ENCODE measurements at places on chromosomes 13 and 19.

DNA sequence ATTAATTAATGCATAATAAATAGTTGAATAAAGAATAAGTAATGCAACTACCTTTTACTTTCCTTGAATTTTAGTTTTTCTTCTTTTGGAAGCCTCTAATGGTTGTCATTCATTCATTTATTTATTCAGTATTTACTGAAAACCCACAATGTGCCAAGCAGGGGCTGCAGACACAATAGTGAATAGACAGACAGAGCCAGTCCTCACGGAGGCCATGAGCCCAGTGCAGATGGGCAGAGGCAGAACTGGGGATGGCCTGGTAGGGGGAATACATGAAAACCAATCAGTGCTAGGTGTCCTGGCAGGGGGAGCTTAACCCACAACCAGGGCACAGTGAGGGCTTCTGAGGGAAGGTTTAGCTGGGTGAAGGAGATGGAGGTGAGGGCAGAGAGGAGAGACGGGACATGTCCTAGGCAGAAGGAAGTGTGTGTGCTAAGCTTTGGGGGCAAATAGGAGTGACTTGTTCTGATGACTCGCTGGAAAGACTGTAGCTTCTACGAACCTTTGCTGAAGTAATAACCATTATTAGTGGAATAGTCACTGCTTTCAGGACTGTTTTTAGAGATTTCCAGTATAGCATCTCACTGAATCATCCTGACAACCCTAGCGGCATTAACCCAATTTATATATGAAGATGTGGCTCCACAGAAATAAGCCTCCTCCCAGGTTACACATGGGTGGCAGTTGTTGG, 55.9 kb downstream of the ERCC5 start:
- DNase-seq, result no peak

GRCh38 chr13:106753251-106753650, 185.3 kb upstream of the ARGLU1 start:
- no peak for DNase-seq

- no peak for DNase-seq
Measured at GRCh38 chr19:2326699-2327360, 1.6 kb downstream of the LSM7 start.

GRCh38 chr19:13077240-13077639, 25.4 kb downstream of the LYL1 start:
- no peak for DNase-seq

- peak; percentile 74 for DNase-seq
Measured at GRCh38 chr19:35154525-35155406, at the start of gene FXYD5. Gene FXYD5 (plus strand): TSS chr19:35154735. CDS start chr19:35155551, 816 bp downstream.

GRCh38 chr19:16457195-16457953, 14.4 kb downstream of the EPS15L1 start:
- no peak for DNase-seq
